ENCODE measurements at places on chromosomes 3 and 15. TPM values are rescaled to one million over a fixed set of nuclear protein-coding genes. Genes with fewer than 3 reads are reported as not detected.

Gene AP3B2
- not detected for total RNA-seq

Gene CPNE4
- total RNA-seq: not detected

Gene CHST2
- total RNA-seq: 3.9 TPM

Gene ACOX2
- 0.85 TPM for total RNA-seq

Gene GATM
- total RNA-seq: 1.2 TPM

Gene MYO5C
- total RNA-seq: 21.0 TPM

Gene MYEF2
- 4.5 TPM for total RNA-seq

Gene FOXL2NB
- not detected for total RNA-seq

Gene HGD
- total RNA-seq: 0.05 TPM

Gene TJP1
- 46.3 TPM for total RNA-seq

Gene NMNAT3
- 2.5 TPM for total RNA-seq

Data from airway epithelial cell (primary cell).